ENCODE measurements at places on chromosomes 6 and 20. TPM values are rescaled to one million over a fixed set of nuclear protein-coding genes. Genes with fewer than 3 reads are reported as not detected.
A peak's percentile ranks its signal among the peaks of the same experiment; 100 is the strongest.

Gene RAMACL
- not detected for total RNA-seq

Gene TULP1
- total RNA-seq, result not detected

Gene FRS3
- total RNA-seq, result 2.0 TPM

Gene PACRG
- total RNA-seq, result not detected

Gene CALHM5
- total RNA-seq, result 3.0 TPM

Gene MDFI
- total RNA-seq, result 0.35 TPM

Gene C6orf163
- total RNA-seq, result not detected

Gene ETV7
- not detected for total RNA-seq

Gene OOEP
- total RNA-seq, result not detected

Gene MACROD2
- 0.26 TPM for total RNA-seq

Gene ADGRF5
- total RNA-seq, result not detected

Gene PPP1R16B
- 0.07 TPM for total RNA-seq

Gene GPR63
- 0.46 TPM for total RNA-seq

Gene DDX39B
- 623 TPM for total RNA-seq

Gene CLIC5
- total RNA-seq, result not detected

DNA sequence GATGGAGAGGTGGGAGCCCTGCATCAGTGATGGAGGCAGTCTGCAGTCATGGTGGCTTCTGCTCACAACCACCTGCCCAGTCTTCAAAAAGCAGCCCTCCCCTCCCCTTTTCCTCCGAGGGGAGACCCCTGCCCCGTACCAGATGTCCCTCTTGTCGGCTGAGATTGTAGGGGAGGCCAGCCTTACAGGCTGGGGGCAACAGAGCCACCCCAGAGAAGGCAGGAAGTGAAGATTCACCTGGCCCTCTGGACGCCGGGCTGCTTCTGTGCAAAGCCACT lies 4.5 kb downstream of the TNFRSF6B start:
- DNase-seq, result no peak

DNA sequence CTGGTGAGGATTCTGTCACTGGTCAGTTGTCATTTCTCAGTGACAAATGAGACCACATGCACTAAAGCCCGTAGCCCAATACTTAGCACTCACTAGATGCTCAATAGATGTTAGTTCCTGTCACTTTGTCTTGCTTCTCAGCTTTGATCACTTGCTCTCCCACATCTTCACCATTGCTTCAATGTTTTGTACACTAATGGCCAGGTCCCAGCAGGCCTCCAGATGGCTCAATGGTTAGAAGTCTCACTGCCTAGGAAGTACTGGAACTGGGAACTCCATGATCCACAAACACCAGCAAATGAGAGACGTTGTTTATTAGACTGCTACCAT lies 502.8 kb upstream of the JARID2 start:
- no peak for DNase-seq

DNA sequence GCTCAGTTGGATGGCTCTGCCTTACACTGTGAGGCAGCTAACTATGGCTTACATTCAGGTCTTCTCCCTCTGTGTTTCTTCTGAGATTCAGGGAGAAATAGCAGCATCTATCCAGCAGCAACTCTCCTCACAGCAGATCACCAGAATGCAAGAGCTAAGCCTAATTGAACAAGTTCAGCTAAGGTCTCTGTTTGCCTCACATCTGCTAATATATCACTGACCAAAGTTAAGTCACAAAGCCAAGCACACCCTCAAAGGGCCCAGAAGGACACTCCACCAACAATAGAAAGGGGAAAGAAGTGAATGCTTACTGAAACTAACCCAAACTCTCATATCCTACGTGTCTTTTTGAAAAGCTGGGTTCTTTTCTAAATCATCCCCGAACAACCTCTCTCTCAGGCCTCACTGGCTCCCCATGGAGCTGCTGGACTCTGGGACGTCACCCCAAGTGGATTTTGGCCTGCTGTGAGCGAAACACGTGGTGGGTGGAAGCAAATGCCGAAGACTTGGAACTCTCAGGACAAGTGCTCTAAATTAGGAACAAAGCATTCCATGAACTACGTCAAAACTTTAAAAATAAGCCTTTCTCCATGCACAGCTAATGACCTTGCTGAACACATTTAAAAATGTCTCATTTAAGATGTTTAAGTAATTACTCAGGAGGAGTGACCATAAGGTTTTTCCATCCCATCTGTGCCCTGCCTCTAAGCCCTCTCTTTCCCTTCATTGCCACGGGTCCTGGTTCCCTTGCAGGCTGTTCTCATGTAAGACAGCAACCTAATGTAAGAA lies 167.5 kb upstream of the PLCB4 start:
- no peak for DNase-seq

DNA sequence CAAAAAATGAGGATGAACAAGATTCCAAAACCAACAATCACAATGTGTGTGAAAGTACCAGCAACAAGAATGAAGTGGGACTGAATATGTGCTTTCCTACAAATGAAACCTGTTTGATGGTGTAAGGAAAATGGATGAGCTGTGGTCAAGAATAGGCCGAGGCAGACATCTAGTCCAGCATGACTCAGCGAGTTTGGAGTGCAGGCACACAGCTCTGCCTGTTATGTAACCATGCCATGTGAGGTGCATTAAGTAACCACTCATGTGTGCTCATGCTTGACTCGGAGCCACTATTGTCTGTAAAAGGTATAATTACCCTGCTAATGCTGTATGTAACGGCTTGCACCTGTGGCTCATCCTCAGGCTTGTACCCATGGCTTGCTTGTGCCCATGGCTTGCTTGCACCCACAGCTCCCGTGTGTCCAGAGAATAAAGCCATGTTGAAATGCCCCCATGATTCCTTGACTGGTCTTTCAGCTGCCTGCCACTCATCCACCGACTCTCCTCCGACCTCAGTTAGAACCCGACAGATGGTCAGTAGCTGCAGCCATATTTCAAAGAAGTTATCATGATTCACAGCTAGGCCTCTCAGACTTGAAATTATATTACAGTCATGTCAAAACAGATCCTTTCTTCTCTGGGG lies 98.7 kb downstream of the BACH2 start:
- peak; percentile 71 for DNase-seq

GRCh38 chr20:50215926-50216325 lies 25.3 kb downstream of the CEBPB start:
- no peak for DNase-seq

DNA sequence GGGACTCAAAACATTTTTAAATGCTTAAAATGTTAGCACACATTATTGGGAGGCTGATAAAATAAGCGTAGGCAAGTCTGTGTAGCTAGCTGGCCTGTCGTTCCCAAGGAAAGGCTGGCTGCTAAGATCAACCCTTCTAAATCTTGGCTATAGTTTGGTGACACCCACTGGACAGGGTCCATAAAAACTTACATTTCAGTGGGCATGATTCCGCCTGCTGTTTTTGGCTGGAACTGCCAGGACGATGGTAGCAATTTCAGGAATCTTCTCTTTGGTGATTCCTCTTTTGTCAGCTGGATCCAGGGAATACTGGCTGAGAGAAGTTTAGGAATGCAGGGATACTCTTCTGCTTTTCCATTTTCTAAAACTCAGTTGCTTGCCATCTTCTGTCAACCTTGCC lies 162.2 kb downstream of the NKAIN2 start:
- DNase-seq, result peak; percentile 47

DNA sequence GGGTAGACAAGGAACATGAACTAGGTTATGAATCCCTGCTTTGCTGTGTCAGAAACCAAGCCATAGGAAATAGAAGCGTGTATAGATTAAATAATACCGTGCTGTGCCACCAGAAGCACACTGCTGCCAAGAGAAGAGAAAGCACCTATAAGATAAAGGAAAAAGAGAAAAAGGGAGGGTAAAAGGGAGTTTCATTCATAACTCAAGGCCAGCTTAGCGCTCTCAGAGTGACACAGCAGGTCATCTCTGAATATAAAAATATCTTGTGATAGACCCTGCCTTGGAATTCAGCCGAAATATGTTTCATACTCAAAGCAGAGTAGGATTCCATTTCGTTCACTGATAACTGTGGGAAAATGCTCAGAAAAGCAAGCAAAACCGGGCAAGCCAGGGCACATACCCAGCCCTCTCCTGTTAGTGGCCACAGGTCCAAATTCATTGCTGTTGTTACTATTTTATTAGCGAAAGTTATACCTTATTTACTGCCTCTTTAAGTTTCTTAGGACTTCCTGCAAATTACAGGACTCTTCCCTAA lies 8.7 kb downstream of the JAG1 start:
- DNase-seq, result peak; percentile 53

DNA sequence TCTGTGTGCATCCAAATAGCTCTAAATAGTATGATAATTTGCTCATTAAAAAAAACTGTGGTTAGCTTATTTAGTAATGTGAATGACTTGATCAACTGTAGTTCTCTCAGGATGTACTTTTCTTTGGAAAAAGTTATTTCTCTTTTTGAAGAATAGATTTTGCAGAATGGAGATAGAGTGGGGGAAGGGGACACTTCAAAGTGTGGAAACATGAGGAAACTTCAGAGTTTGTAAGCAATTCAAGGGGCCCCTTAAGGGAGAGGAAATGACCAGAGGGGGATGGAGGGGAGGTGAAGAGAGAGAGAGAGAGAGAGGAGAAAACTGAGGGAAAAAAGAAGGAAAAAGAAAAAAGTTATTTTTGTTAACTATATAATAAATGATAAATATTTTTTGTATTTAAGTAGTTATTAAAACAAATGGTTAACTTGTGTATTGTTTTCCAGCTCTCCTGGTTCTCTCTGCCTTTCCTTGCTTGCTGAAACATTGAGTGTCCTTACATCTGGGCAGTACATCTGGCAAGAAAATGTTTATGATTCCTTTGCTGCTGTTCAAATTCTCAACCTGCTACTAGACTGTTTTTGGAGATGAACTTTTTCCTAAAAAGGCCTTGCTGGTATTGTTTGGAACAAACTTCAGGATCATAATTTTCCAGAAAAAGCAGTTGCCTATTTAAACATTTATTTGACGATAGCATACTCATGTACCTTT lies 497.5 kb upstream of the CITED2 start:
- no peak for DNase-seq

GRCh38 chr20:20743511-20744169 lies 31.2 kb upstream of the RALGAPA2 start:
- DNase-seq, result no peak

GRCh38 chr6:66731310-66731709 lies 1024.3 kb upstream of the EYS start:
- DNase-seq, result no peak

- DNase-seq, result no peak
Observed at GRCh38 chr6:168992446-168993144, 261.1 kb downstream of the THBS2 start.

- DNase-seq, result no peak
Observed at GRCh38 chr6:53691252-53691651, 25.7 kb upstream of the KLHL31 start.

GRCh38 chr6:31076611-31077010 lies 35.8 kb downstream of the C6orf15 start:
- DNase-seq, result no peak

DNA sequence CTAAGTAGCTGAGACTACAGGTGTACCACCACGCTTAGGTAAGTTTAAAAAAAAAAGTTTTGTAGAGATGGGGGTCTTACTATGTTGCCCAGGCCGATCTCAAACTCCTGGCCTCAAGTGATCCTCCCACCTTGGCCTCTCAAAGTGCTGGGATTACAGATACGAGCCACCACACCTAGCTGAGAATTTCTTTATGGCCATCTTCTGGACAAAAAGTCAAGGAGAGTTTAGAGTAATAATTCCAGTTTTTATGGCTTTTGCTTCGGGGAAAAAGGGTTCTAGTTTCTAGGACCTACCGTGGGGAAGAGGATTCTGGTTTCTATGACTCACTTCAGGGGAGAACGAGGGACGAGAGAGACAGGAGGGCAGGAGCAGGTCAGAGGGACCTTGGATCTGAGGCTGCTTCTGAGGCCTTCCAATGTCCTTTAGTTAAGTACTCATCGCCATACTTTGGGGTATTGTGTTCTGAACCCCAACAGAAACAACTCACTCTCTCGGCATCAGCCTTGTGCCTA lies 69.3 kb upstream of the IER3 start:
- DNase-seq, result no peak

DNA sequence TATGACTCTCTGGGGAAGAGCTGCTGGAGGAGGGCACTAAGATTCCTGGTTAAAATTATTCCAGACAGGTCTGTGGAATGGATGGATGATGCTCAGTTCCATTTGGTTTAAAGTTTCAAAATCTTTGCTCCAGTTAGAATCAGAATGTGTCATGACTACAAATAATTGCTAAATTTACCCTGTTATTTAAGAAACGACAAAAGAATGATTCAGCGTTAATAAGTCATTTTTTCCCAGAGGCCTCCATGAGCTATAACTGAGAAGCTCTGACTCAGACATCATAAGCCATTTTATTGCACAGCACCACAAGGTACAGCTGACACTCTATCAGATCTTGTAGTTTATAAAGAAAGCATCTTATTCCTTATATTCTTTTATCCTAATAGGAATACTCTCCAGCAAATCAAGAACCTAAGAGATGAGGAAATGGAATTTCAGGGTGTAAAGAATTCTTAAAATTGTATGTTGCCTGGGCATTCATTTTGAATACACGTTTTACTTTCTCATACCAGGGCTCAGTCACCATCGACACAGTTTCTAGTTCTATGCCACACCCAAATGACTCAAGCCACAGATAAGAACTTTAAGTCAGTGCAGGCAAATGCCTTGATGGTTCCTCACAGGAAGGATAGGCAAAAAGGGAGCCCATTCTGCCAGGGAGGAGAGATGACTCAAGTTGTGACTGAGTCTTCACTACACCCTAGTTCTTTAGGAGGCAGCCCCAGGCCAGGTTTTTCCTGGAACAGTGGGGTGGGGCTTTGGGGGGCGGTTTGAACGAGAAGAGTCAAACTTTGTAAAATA lies 636.0 kb downstream of the MMUT start:
- DNase-seq, result peak; percentile 96

GRCh38 chr20:44866703-44867335 lies 18.7 kb upstream of the YWHAB start:
- DNase-seq, result no peak

GRCh38 chr6:19836799-19837510 lies at the start of gene ID4:
TSS of gene ID4 (plus strand) at chr6:19837370. CDS start at chr6:19837755, 385 bp downstream.
- DNase-seq, result peak; percentile 96

DNA sequence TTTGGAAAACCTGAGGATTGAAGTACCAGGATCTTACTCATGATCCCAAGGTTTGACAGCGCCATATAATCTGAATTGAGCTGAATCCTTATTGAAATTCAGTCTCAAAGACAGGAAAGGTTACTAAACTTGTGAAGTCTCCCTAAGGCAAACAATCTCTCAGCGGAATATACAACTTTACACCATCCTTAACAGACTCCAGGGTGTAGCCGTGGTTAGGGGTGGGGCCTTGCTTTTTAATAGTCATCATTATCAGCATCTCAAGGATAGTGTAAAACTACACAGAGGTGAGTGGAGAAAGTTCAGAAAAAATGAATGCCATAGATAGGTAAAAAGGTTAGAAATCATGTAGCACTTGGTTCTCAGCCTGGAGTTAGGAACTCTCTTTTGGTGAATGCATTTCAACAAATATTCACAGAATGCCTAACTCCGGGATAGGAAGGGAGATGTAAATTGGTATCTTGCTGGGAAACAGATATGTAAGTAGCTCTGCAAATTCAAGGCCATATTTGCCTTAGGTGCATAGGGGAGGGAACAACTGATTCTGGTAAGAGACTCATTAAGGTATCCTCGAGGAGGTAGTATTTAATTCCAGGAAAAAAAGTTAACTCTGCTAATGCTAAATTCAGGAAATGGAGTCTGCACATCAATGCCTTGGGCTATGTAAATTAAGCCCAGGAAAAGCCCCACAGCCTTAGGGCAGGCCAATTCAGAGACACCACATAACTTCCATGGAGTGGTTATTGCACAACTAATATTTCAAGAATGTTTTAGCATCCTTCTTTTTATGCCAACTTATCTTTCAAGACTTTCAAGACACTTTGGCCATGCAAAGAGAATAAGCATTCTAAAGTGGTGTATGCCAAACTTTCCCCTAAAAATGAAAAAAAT lies 61.6 kb downstream of the SNAP25 start:
- DNase-seq, result no peak

- DNase-seq, result no peak
Observed at GRCh38 chr20:41366546-41367392, at the start of gene EMILIN3. TSS of gene EMILIN3 (minus strand) at chr20:41366818. CDS start at chr20:41366634, 184 bp downstream.
